NCI-H526 treated with DMSO at 0.1 percent for 48 hours (cell line): ENCODE measurements at places on chromosomes 4 and X.

GRCh38 chr4:161799710-161800109 is 364.1 kb downstream of the FSTL5 start:
- DNase-seq: no peak

- DNase-seq: no peak
Observed at GRCh38 chr4:137998666-137999429, 243.3 kb downstream of the SLC7A11 start.

DNA sequence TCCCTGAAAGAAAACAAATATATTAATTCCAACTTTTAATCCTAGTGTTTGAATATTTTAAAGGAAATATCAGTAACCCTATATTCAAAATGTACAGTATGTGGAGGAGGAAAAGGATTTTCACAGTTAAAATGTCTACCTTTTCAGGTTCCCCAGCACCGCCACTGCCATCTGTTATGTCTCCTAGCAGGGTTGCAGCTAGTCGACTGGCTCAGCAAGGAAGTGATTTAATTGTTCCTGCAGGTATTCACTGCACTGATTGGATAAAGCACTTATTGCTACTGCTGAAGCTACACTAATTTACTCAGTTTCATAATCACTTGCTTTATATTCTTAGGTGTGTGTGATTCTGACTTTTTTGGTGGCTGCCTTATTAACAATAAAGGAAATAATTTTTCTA is 65.5 kb upstream of the FHDC1 start:
- DNase-seq: no peak

DNA sequence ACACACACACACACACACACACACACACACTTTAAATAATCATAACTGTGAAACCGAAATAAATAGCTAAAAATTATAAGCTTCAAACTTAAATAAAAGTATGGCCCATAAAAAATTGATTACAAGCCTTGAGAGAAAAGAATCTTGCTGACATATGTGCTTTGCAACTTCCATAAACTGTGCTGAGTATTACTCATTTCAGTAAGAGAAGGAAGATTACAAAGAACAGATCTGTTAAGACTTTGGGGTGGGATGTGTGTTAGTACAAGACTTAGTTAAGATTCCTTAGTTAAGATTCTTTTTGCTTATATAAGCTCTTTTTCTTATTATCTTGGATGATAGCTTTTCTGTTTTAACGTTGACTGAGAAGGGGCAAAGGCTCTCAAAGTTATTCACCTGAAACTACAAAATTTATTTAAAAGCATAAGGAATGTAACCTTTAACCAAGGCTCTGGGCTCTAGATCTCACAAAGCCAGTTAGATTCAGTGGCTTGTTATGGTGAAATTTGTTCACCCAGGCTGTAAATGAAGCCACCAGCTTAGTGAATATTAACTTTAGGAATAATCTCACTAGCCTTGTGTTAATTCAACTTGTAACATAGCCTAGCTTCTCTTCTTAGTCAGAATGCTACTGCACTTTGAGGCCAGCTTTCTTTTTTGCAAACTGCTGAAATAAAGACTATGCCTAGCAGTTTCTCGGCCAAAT is 58.2 kb downstream of the ARSJ start:
- DNase-seq: no peak

- no peak for DNase-seq
Observed at GRCh38 chr4:136939781-136940180, 592.5 kb downstream of the PCDH18 start.

DNA sequence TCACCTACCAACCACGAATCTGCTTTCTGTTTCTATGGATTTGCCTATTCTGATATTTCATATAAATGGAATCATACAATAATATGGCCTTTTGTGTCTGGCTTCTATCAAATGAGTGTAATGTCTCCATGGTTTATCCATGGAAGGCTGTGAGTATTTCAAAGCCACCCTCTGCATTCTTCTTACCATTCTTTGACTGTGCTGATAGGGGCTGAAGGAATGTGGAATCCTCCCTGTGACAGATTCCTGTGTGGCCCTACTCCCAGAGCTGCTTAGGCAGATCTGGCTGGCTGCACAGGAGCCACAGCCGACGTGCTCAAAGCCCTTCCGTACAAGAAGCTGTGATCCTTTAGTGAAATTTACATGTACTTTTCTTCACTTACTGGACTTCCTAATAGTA is 163.2 kb downstream of the HS6ST2 start:
- no peak for DNase-seq
